ENCODE measurements at places on chromosomes 7 and 10. TPM values are rescaled to one million over a fixed set of nuclear protein-coding genes. Genes with fewer than 3 reads are reported as not detected.

The HECW1 gene
- 2.9 TPM for polyA plus RNA-seq

The TMEM236 gene
- 0.49 TPM for polyA plus RNA-seq

The XRCC2 gene
- 14.3 TPM for polyA plus RNA-seq

The DNAH11 gene
- polyA plus RNA-seq = 0.86 TPM

The OR6B1 gene
- 0.06 TPM for polyA plus RNA-seq

The MYH16 gene
- polyA plus RNA-seq = 0.49 TPM

The FAM221A gene
- 15.5 TPM for polyA plus RNA-seq

The OR2A1 gene
- 2.1 TPM for polyA plus RNA-seq

The FAM25C gene
- not detected for polyA plus RNA-seq

The ZP3 gene
- 13.8 TPM for polyA plus RNA-seq

The CALCR gene
- polyA plus RNA-seq = not detected

The SYT15 gene
- polyA plus RNA-seq = 22.8 TPM

The CALY gene
- 0.55 TPM for polyA plus RNA-seq

The NUTM2D gene
- 11.5 TPM for polyA plus RNA-seq

The MARVELD1 gene
- 65.4 TPM for polyA plus RNA-seq

The EPDR1 gene
- polyA plus RNA-seq = 18.0 TPM

The CHST15 gene
- 15.5 TPM for polyA plus RNA-seq

The NANOS1 gene
- 7.0 TPM for polyA plus RNA-seq

The ANKRD30A gene
- not detected for polyA plus RNA-seq

The LRRC4 gene
- 13.9 TPM for polyA plus RNA-seq

The WEE2 gene
- polyA plus RNA-seq = 0.48 TPM

The ANKRD1 gene
- 0.07 TPM for polyA plus RNA-seq

The SPAM1 gene
- polyA plus RNA-seq = not detected

The MBL2 gene
- polyA plus RNA-seq = not detected

The STEAP1B gene
- 2.9 TPM for polyA plus RNA-seq

The SCART1 gene
- polyA plus RNA-seq = 3.0 TPM

The CUZD1 gene
- polyA plus RNA-seq = 2.5 TPM

The LIPM gene
- 0.14 TPM for polyA plus RNA-seq

The ELFN1 gene
- 3.9 TPM for polyA plus RNA-seq

The EPO gene
- not detected for polyA plus RNA-seq

The AGBL3 gene
- polyA plus RNA-seq = 15.3 TPM

Measured in left lung (tissue), 14 donors.